SJCRH30 (cell line): ENCODE measurements at places on chromosomes 2 and 18.

- no peak for DNase-seq
Observed at GRCh38 chr18:14922965-14923565, 175.1 kb downstream of the ANKRD30B start.

- no peak for DNase-seq
Observed at GRCh38 chr2:69635432-69635831, 8.1 kb downstream of the AAK1 start.

DNA sequence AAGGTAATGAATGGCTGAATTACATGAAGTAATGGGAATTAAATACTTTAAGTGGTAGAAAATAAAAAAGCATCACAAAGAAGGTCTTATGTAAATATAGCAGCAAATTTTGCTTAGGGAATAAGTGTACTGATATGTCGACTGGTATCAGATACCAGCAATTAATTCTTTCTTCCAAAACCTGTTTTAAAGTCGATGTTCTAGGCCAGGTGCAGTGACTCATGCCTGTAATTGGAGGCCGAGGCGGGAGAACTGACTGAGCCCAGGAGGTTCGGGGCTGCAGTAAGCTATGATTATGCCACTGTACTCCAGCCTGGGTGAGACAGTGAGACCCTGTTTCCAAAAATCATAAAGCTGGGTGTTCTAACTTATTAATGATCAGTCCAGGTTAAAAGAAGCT, 30.3 kb downstream of the SP3 start:
- peak; percentile 54 for DNase-seq

GRCh38 chr2:85009019-85009618, 38.2 kb downstream of the KCMF1 start:
- DNase-seq: no peak

- peak; percentile 9 for DNase-seq
Observed at GRCh38 chr18:67483237-67483636, 33.3 kb downstream of the DSEL start.

DNA sequence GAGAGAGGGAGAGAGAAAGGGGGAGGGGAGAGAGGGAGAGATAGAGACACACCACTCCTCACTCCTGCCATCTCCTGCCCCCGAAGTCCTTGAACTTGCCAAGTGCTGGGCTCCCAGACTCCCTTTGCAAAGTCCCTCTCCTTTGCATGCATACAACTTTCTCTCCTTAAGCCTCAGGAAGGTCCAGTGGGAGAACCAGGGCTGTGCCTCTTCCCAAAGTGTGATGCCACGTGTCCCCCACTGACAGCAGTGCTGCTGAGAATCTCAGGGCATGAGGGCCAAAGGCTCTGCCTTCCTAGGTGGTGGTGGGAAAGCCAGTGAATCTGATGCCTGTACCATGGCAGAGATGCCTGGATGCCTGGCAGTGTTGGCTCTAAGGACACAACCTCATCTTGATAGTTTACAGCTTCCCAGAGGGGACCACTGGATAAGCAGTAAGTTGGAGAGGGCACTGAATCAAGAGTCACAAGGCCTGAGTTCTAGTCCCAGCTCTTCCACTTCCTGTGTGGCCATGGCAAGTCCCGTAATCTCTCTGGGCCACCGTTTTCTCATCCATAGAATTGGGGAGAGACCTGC, 103.4 kb downstream of the CLIP4 start:
- DNase-seq: no peak

DNA sequence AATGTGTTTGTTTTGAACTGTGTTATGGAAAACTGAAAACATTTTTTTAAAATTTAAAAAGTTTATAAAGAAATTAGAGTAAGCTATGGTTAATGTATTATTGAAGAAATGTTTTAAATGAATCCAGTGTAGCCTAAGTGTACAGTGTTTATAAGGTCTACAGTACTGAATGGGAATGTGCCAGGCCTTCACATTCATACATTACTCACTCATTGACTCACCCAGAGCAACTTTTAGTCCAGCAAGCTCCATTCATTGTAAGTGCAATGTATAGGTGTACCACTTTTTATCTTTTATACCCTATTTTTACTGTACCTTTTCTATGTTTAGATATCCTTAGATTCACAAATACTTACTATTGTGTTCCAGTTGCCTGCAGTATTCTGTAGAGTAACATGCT, 215.1 kb upstream of the THUMPD2 start:
- DNase-seq: no peak

DNA sequence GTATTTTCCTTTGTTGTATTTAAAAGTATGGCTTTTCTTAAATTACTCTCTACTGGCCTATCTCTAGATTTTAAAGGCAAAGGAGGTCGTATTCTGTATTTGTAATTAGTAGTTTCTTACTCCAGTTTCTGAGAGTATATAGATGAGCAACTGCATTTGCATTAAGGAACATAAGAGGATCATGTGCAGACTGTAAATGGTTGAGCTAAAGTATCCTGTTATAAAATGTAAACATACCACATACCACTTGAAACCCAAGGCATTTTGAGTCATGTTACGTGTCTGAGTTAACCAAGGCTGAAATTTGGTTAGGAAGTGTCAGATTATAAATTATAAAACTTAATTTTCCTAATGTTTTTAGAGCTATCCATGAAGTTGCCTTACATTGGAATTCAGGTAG, 76.3 kb downstream of the GPD2 start:
- no peak for DNase-seq

GRCh38 chr18:70469916-70470315, 181.1 kb downstream of the SOCS6 start:
- no peak for DNase-seq

DNA sequence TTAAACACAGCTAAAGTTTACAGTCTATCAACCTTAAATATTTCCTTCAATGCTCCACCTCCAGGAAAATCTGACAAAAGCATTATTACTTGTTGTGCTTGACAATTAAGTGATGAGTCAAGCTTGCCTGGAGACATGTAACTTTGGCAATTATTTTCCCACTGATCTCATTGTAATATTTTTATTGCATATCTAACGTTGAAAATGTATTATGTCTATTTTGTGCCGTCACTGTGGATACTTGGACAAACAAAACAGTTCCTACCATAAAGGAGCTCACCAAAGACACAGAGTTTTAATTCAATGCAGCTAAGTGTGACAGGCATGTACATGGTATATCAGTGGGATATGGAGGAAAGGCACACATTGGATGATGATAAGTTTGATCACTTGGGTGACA, 24.7 kb downstream of the RNF103 start:
- no peak for DNase-seq

GRCh38 chr18:8948011-8948410, 154.5 kb upstream of the NDUFV2 start:
- no peak for DNase-seq

DNA sequence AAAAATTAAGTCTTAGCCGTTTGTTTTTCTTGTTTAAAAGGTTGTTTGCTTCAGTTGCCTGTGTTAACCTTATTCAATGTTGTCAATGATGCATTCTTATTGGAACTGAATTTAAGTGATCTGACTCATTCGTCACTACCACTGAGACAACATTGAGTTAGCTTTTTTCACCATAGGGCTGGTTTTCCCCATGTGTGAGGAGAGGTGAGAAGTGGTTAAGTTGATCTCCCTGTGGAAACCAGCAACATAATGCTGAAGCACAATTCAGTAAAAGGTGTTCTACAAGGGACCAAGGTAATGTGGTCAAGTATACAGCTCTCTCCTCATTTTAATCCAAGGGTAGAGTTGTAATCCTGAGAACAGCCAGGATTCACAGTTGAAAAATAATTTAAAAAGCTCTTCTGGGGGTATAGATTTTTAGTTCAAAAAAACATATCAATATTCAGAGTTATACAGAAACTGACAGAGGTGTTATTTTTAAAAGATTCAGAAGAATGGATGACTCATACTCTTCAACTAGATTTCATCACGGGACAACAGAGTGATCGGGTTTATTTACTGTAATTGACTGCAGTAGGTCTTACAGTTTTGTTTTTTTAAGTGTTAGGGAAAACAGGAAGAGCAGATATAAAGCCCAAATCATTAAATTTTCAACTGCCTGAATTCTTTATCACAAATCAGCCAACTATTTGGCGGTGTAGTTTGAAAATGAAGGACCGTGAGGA, 12.6 kb downstream of the NOP58 start:
- no peak for DNase-seq

DNA sequence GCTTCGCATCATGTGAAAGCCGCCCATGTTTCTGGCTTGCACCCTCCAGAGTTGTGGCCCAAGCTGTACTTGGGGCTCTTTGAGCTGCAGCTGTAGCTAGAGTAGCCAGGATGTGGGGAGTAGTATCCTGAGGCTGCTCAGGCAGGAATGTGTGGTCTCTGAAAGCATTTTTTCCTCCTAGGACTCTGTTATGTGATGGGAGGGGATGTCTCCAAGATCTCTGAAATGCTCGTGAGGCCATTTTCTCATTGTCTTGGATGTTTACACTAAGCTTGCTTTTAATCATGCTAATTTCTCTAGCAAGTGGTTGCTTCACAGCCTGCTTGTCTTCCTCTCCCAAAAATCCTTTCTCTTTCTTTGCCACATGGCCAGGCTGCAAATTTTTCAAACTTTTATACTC, 687.6 kb downstream of the DCDC2C start:
- DNase-seq: no peak

DNA sequence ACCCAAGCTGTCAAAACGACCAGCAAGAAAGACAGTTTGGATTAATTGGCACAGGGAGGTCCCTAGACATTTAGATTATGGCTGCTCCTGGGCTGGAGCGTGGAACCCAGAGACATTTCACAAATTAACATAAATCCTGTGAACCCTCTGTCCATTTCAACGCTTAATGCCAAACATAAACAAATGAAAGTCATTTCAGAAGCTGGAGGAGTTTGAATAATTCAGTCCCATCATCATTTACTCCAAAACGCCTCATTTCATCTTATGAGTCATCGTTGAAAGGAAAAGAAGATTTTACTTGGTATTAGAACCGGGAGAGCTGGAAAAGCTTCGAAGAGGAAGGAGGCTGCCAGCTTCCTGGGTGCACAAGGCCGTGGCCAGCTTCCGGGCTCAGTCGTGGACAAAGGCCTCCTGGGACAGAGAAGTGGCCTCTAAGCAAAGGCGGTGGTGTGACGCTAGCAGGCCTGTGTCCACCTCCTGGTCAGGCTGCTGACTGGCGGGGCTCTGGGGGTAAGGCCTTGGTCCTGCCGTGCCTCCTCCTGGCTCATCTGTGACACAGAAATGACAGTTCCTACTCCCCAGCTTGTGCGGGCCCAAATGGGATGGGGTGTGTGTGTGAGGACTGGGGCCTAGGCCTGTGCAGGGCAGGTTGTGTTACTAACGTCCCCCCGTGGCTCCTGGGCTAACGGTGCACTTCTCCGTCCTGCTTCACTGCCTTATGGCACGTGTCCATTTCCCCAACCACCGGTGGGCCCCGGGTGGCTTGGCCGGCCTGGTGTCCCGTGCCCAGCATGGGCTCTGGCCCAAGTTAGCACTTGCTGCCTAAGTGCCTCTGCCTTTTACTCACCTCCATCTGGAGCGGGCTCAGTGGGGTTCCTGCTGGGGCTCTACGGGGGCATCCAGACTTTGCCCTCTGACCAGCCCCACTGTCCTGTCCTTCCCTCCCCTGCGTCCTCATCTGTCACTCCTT, 71.6 kb downstream of the RRM2 start:
- no peak for DNase-seq

DNA sequence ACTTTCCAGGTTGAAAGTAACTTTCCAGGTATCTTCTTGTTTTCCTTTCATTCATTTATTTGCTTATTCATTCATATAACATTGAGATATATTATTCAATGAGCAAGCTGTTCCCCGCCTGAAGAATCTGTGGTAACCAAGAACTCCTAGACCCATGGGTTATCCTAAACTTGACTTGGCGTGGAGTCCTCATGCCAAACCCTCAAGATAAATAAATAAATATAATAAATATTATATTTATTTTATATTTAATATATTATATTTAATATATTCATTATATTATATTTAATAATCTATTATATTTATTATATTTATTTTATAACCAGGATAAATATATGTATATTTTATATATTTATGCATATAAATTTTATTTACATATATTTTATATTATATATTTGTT, 674.8 kb downstream of the SUCLG1 start:
- DNase-seq: no peak

DNA sequence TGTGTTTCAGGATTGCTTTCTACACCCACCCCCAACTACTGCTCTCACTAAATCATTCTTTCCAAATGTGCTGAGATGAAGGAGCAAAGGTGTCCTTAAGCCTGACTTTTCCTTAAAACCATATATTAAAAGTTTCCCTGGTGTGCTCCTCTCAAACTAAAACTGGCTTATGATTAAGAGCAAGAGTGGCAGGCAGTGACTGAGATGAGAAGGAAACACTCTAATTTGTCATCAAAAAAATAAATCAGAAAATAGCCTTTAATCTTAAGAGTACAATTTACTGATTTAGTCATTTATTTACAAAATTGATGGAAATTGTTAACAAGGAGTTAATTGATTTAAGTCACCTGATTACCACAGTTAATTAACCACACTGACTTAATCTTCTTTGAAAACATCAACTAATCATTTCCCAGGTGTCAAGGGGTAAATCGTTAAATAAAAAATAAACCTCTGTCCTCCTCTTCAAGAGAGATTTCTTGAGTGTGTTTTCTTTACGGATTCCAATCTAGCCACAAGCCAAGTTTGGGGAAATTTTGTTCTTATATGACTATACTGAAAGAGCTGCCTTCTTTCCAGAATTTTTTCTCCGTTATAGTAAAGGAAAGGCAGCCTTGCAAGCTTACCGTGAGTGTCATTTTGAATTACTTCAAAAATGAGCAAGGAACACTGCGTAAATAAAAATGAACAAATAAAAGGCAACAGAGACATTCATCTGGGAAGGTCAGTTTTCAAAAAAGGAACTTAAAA, 17.4 kb downstream of the LRP2 start:
- DNase-seq: no peak

DNA sequence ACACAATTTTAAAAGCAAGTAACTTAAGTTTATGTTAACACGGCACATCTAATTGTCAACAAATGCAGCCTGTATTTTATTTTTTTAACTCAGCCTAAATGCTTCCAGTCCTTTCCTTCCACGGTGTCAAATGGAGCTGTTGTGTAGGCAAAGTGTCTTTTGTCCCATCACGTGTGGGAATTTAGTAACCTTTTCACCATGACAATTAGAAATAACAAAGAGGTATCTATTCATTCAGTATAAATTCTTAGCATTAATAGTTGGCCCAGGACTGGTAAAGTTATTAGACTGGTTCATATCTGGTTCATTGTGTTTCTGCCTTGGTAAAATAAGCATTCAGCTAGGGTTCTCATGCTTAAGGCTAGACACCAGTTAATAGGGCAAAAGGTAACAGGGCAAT, 47.9 kb downstream of the FRZB start:
- DNase-seq: no peak

GRCh38 chr2:208820014-208820688, 413.6 kb downstream of the PTH2R start:
- no peak for DNase-seq

GRCh38 chr18:34126121-34126520, 98.6 kb downstream of the NOL4 start:
- DNase-seq: no peak

GRCh38 chr2:124025171-124025580, at the start of gene CNTNAP5:
Gene CNTNAP5, plus strand, starts transcription at chr2:124025287. Its CDS starts 364 bp downstream, at chr2:124025651.
- no peak for DNase-seq

- DNase-seq: no peak
Observed at GRCh38 chr2:50347358-50348044, 684.4 kb downstream of the NRXN1 start.
